ENCODE measurements at places on chromosomes 12 and 14. TPM values are rescaled to one million over a fixed set of nuclear protein-coding genes. Genes with fewer than 3 reads are reported as not detected.

The NAB2 gene
- 68.1 TPM for total RNA-seq

The PRIMA1 gene
- total RNA-seq, result 2.3 TPM

- DNase-seq, result no peak
- H3K4me3 ChIP-seq, result no peak overlapping the region
- no peaks in the 10 kb centered on the region for H3K36me3 ChIP-seq
- H3K27ac ChIP-seq, result no peak overlapping the region
These were observed 204.4 kb downstream of the SYT1 start for GRCh38 chr12:79069009-79069408.

DNA sequence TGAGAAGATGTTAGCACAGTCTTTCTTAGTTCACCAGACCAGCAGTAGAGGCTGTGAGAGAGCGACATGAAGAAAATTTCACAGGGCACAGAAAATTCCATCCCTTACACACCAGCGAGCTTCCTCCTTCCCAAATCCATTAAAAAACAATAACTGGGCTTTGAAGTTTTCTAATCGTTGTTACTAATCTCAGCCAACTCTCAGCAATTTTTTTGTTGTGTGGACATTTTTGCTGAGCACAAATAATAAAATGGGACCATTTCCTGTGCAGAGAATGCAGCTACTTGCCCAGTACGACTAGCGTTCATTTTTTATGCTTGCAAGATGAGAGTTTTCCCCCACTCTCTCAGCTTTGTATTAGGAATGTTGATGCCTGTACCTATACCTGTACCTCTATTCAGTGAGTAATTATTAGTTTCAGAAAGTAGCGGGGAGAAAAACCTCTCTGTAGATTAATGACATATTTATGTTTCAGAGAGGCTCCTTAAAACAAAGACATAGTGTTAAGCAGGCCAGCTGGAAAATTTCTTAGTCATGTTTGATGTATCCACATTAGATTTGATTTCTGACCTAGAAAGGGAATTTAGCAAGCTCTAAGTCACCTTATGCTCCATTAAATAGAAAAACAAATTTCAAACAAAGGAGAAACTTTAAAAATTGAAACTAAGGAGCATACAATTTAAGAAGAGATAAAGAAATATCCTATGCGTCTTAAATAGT lies 146.5 kb downstream of the SRGAP1 start:
- no peak for DNase-seq
- H3K36me3 ChIP-seq, result no peaks in the 10 kb centered on the region
- no peak overlapping the region for H3K27ac ChIP-seq
- no peak overlapping the region for H3K4me3 ChIP-seq

The MLEC gene
- total RNA-seq, result 181 TPM

- H3K27ac ChIP-seq, result no peak overlapping the region
- no peak for DNase-seq
- no peaks in the 10 kb centered on the region for H3K27me3 ChIP-seq
These were observed 144.8 kb downstream of the KITLG start for GRCh38 chr12:88435334-88436076.

DNA sequence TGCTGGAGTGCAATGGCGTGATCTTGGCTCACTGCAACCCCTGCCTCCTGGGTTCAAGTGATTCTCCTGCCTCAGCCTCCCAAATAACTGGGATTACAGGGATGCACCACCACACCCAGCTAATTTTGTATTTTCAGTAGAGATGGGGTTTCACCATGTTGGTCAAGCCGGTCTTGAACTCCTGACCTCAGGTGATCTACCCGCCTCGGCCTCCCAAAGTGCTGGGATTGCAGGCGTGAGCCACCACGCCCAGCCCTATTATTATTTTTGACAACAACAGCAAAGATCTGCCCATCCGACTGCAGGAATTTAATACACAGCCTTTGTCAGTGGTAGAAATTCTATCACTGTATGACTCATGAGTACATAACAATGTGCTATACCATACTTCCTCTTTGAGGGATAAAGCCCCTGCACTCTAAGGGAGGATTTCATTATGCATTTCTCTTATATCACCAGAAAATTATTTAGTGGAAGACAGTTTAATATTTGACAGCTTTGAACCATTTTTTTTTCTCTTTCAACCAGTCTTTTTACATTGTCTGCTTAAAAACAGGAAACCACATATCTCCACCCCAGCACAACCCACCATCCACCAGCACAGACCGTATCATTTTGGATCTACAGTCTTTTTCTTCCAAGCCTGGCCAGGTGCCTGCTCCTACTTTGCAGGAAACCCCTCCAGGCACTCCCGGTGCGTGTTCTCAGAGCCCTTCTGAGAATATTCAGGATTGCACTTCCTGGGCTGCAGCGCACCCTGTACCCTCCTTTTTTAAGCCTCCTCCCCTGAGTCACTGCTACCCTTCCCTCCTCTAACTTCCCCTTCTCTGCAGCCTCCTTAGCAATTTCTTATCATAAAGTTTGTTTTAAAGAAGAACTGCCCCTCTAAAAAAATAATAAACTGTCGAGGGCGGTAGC lies 594 bp downstream of the ARHGDIB start:
- no peaks in the 10 kb centered on the region for H3K36me3 ChIP-seq
- no peak for DNase-seq
- H3K4me3 ChIP-seq, result no peak overlapping the region
- H3K27me3 ChIP-seq, result no peaks in the 10 kb centered on the region
- H3K27ac ChIP-seq, result no peak overlapping the region

The TESPA1 gene
- total RNA-seq, result not detected

The CYP46A1 gene
- 0.59 TPM for total RNA-seq

The B4GALNT3 gene
- 23.3 TPM for total RNA-seq

The NINJ2 gene
- 0.24 TPM for total RNA-seq

- no peaks in the 10 kb centered on the region for H3K4me1 ChIP-seq
- no peak overlapping the region for H3K27ac ChIP-seq
- H3K4me3 ChIP-seq, result no peak overlapping the region
- H3K36me3 ChIP-seq, result peaks cover 6% of the 10 kb centered on the region
These were observed 5.5 kb upstream of the KLHL33 start for GRCh38 chr14:20441461-20441860.

The PPFIBP1 gene
- total RNA-seq, result 29.2 TPM

DNA sequence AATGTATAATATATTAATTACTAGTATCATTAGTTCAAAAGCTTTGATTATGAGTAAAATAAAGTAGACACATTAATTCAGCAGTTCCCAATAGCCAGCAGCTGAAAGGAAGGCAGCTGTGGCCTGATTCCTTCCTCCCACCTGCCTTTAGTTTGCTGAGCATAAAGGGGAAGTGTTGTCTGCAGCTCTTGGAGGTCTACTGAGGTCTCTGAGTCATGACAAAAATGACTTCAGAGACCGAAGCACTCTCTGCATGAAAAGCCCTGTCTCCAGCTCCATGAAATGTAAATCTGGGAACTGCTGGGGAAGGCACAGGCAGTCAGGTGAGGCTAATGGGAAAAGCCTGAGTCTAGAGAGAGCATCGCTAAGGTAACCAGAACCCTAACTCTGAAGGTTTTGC lies 165.4 kb downstream of the NRXN3 start:
- H3K4me1 ChIP-seq, result no peaks in the 10 kb centered on the region
- no peak overlapping the region for H3K27ac ChIP-seq
- H3K4me3 ChIP-seq, result no peak overlapping the region
- no peaks in the 10 kb centered on the region for H3K36me3 ChIP-seq

DNA sequence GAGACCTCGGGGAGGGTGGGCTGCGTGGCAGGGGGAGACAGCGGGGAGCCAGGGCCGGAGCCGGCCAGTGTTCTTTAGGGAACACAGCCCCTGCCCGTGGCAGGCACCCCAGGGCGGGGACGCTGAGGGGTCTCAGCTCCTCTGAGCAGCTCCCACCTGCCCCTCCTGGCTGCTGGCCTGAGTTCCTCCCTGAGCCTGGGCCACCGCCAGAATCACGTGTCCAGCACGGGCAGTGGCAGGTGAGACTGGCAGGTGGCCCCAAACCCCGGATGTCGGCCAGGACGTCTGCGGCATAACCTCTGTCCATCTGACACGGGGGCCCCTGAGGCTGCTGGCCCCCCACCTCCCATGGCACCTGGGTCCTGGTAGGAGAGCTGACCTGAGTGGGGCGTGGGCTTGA lies 25.1 kb downstream of the NOC4L start:
- no peak overlapping the region for H3K4me3 ChIP-seq
- no peaks in the 10 kb centered on the region for H3K4me1 ChIP-seq
- DNase-seq, result no peak
- no peak overlapping the region for H3K27ac ChIP-seq

The DIO2 gene
- total RNA-seq, result not detected

All from H9 (cell line).